Kidney capillary endothelial cell (primary cell): ENCODE measurements at places on chromosomes 11 and 22.

DNA sequence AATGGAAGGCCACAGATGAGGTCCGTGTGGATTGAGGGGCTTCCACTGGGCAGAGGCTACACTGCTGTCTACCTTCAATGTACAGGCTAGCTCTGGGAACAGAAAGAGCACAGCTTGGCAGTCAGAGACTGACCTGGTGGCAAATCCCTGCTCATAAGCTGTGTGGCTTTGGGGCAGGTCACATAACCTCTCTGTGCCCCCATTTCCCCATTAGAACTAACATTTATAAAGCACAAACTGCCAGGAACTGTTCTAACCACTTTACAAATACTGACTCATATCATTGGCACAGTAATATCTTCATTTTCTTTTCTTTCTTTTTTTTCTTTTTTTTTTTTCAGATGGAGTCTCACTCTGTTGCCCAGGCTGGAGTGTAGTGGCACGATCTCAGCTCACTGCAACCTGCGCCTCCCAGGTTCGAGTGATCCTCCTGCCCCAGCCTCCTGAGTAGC, 3.1 kb downstream of the FOSL1 start:
- DNase-seq: no peak

DNA sequence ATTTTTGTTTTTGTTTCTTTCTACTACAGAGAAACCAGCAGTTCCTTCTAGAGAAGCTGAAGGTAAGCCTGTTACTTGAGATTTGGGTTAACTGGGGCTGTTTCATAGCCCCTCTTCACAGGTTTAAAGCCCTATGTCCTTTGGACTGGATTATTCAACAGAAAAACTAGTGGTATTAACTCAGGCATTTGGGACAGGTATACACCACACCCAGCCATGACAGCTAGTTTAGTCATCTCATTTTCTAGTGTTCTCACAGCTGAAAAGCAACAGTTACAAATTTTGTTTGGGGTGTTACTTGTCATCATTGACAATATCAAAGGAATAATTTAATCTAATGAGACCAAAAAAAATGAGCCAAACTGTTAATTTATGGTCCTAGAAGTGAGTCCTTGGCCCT, 14.0 kb downstream of the LAYN start:
- no peak for DNase-seq

GRCh38 chr11:64563966-64564365, 27.1 kb upstream of the SLC22A12 start:
- DNase-seq: no peak

GRCh38 chr22:46069521-46070214, 80.7 kb upstream of the PPARA start:
- DNase-seq: peak; percentile 82

DNA sequence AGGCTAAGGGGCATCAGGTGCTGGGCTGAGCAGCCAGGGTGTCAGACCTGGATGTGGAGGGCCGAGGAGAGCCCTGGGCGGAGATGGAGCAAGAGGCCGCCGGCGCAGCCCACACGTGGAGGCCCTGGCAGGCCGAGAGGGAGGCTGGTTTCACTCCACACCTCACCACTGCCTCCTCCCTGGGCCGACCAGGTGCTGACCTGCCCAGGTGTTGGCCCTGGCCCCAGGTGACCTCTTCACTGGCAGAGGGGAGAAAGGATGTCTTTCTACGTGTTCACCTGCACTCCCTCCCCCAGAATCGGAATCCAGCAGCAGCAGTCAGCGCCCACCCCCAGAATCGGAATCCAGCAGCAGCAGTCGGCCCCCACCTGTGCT, 781 bp downstream of the ANO9 start:
- DNase-seq: no peak

- DNase-seq: no peak
Measured at GRCh38 chr11:64015510-64015909, 20.2 kb upstream of the FLRT1 start.

DNA sequence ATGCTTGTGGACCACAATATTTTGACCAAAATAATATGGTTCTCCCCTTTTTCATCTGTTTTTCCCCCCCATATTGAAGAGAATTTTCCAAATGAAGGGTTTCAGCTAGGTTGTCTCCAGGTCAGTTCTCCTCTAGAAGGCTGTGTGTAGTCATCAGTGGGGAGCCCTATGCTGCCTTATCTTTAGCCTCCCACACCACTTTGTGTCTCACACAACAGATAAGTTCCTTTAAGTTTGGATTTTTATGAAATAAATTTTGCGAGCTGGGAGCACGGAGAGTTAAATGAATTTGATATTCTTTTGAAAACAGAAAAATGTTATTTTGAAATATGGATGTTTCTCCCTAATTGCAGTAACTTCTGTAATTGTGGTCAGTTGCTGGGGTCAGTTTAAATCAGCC, 28.9 kb downstream of the PAX6 start:
- DNase-seq: no peak

DNA sequence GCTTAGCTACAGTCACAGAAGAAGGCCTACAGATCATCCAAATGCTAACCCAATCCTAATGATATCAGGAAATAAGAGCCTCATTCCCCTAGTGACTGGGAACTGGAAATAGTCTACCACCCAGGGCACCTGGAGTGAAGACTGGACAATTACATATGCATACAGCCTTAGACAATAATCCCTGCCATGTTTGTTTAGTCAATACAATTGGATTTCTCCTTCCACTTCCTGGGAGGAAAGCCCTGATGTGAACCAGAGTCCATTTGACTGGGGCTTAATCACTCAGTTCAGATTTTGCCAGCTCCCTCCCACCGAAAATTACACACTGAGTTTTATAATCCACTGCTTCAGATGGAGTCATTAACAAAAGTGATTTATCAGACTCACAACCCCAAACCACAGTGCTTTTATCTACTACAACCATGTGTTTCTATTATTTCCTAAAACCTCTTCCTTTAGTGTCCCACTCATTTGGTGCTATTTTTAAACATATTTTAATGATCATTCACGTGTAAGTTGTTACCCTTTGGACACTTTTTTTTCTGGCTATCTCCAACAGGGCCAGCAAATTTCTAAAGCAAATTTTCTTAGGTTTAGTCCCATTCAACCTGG, 29.9 kb downstream of the CWF19L2 start:
- no peak for DNase-seq

GRCh38 chr11:65781962-65782815, 1.4 kb upstream of the AP5B1 start:
- DNase-seq: no peak

- DNase-seq: no peak
Measured at GRCh38 chr22:38731703-38732161, 24.1 kb downstream of the SUN2 start.

- DNase-seq: no peak
Measured at GRCh38 chr11:73750228-73750627, 10.6 kb downstream of the RAB6A start.

DNA sequence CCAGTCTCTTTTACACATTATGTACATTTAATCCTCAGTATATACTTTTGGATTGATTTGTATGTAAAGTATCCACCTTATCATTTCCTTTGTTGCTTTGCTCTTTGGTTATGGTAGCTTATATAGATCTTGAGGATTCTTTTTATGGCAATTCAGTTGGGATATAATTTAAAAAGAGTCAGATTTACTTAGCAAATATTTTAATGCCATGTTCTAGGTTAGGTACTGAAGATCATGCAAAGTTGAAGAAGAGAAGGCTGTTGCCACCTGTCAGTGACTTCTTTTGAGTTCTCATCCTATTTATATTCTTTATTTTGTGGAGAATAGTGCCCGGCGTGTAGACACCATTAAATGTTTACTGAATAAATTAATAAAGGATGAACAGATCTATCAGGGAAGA, 279.7 kb downstream of the TMEM135 start:
- DNase-seq: no peak
